Dermis microvascular lymphatic vessel endothelial cell (primary cell): ENCODE measurements at places on chromosomes 1 and 21. TPM values are rescaled to one million over a fixed set of nuclear protein-coding genes. Genes with fewer than 3 reads are reported as not detected.

The ADAM30 gene
- not detected in 2 replicates for total RNA-seq

The TMPRSS3 gene
- under 0.01 TPM in 1 of 2 replicates, not detected in the other for total RNA-seq

The SMCP gene
- not detected in 2 replicates for total RNA-seq

The TMPRSS15 gene
- not detected in 2 replicates for total RNA-seq

The RNASEL gene
- 0.25 and 0.39 TPM in 2 replicates for total RNA-seq

The SLC16A4 gene
- 0.13 and 0.25 TPM in 2 replicates for total RNA-seq

The GUCA2A gene
- not detected in 2 replicates for total RNA-seq

The CCNL2 gene
- total RNA-seq = 44.2 and 73.3 TPM in 2 replicates

The EPHX1 gene
- 35.6 and 82.8 TPM in 2 replicates for total RNA-seq

The AMPD1 gene
- total RNA-seq = not detected in 2 replicates

The HSD3B1 gene
- not detected in 2 replicates for total RNA-seq

The WNT3A gene
- not detected in 2 replicates for total RNA-seq

The FCGR1A gene
- not detected in 2 replicates for total RNA-seq

The HSD3B2 gene
- not detected in 2 replicates for total RNA-seq

The IFNLR1 gene
- total RNA-seq = under 0.01 TPM in 1 of 2 replicates, not detected in the other

The COL24A1 gene
- total RNA-seq = under 0.01 TPM in 1 of 2 replicates, not detected in the other

The RNU1-1 gene
- total RNA-seq = under 0.01 TPM in 2 replicates

The DIO1 gene
- not detected in 2 replicates for total RNA-seq

The PCNT gene
- 14.0 and 14.9 TPM in 2 replicates for total RNA-seq

The TRIM67 gene
- total RNA-seq = not detected in 2 replicates

The GNG4 gene
- total RNA-seq = 0.13 and 0.25 TPM in 2 replicates

The WNT2B gene
- 0.51 and 1.0 TPM in 2 replicates for total RNA-seq

The TRIM62 gene
- total RNA-seq = 1.7 and 3.2 TPM in 2 replicates

The ITLN2 gene
- not detected in 2 replicates for total RNA-seq

The ASCL5 gene
- total RNA-seq = not detected in 2 replicates

The GBP5 gene
- total RNA-seq = 0.25 and 0.26 TPM in 2 replicates

The ZNF326 gene
- total RNA-seq = 5.9 and 7.5 TPM in 2 replicates

The SH2D1B gene
- 0.13 TPM in 1 of 2 replicates, not detected in the other for total RNA-seq

The OR14A16 gene
- not detected in 2 replicates for total RNA-seq

The DYNLT5 gene
- 0.51 and 0.77 TPM in 2 replicates for total RNA-seq

The SUSD4 gene
- total RNA-seq = under 0.01 and 0.13 TPM in 2 replicates

The PROX1 gene
- 56.4 and 112 TPM in 2 replicates for total RNA-seq

The FNBP1L gene
- 37.0 and 39.2 TPM in 2 replicates for total RNA-seq

The DLGAP3 gene
- under 0.01 TPM in 2 replicates for total RNA-seq

The DCST1 gene
- not detected in 2 replicates for total RNA-seq

The PKP1 gene
- total RNA-seq = under 0.01 TPM in 2 replicates

The KCNE2 gene
- total RNA-seq = not detected in 2 replicates

The TNFAIP8L2 gene
- total RNA-seq = 0.13 TPM in 1 of 2 replicates, not detected in the other

The CLDN17 gene
- total RNA-seq = not detected in 2 replicates

The MCOLN2 gene
- total RNA-seq = not detected in 2 replicates

The HMCN1 gene
- total RNA-seq = 4.0 and 21.5 TPM in 2 replicates

The DCDC2B gene
- not detected in 2 replicates for total RNA-seq

The PTPN22 gene
- total RNA-seq = under 0.01 and 0.26 TPM in 2 replicates

The OR10J1 gene
- total RNA-seq = not detected in 2 replicates

The LBR gene
- 122 and 124 TPM in 2 replicates for total RNA-seq

The BRDT gene
- total RNA-seq = not detected in 2 replicates

The ETNK2 gene
- total RNA-seq = 13.0 and 13.6 TPM in 2 replicates

The SLC9C2 gene
- total RNA-seq = not detected in 2 replicates

The SPATA6 gene
- 0.90 and 2.4 TPM in 2 replicates for total RNA-seq

The SV2A gene
- total RNA-seq = 1.3 and 3.5 TPM in 2 replicates
